ENCODE measurements at places on chromosomes 7 and 10. TPM values are rescaled to one million over a fixed set of nuclear protein-coding genes. Genes with fewer than 3 reads are reported as not detected.

The CRHR2 gene
- not detected for total RNA-seq

GRCh38 chr10:103928784-103929183, 10.8 kb upstream of the STN1 start:
- DNase-seq: no peak
- no peak overlapping the region for H3K27ac ChIP-seq
- no peaks in the 10 kb centered on the region for H3K36me3 ChIP-seq

- H3K4me3 ChIP-seq: peak overlapping the region; percentile 99
- peaks cover 32% of the 10 kb centered on the region for H3K4me1 ChIP-seq
- peak overlapping the region; percentile 99 for H3K27ac ChIP-seq
- H3K27me3 ChIP-seq: no peaks in the 10 kb centered on the region
- peaks cover 21% of the 10 kb centered on the region for H3K36me3 ChIP-seq
Measured at GRCh38 chr10:73247509-73248258, 629 bp upstream of the DNAJC9 start.

DNA sequence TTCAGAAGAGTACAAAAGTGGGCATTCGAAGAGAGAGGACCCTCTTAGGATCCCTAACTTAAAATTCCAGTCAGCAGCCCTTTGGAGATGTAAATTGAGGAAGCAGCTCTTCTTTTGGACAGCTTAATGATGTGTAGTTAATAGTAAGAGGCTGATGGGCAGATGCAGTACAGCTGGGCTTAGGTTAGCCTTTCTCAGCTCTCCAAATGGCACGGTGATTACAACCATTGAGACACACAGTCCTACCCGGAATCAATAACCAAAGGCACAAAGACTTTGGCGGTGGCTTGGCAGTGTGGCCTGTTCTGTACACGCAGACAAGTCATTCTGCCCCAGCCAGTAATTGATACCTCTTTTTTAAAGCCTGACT, 26.8 kb downstream of the GAD2 start:
- H3K27ac ChIP-seq: no peak overlapping the region
- H3K4me3 ChIP-seq: no peak overlapping the region
- H3K4me1 ChIP-seq: peaks cover 2% of the 10 kb centered on the region
- no peaks in the 10 kb centered on the region for H3K36me3 ChIP-seq
- no peak for DNase-seq
- peaks cover 4% of the 10 kb centered on the region for H3K27me3 ChIP-seq

GRCh38 chr7:38394660-38395059, 121.2 kb upstream of the TARP start:
- no peak overlapping the region for H3K27ac ChIP-seq
- H3K4me1 ChIP-seq: peaks cover 5% of the 10 kb centered on the region
- H3K27me3 ChIP-seq: no peaks in the 10 kb centered on the region
- H3K36me3 ChIP-seq: no peaks in the 10 kb centered on the region
- no peak overlapping the region for H3K4me3 ChIP-seq
- DNase-seq: no peak

DNA sequence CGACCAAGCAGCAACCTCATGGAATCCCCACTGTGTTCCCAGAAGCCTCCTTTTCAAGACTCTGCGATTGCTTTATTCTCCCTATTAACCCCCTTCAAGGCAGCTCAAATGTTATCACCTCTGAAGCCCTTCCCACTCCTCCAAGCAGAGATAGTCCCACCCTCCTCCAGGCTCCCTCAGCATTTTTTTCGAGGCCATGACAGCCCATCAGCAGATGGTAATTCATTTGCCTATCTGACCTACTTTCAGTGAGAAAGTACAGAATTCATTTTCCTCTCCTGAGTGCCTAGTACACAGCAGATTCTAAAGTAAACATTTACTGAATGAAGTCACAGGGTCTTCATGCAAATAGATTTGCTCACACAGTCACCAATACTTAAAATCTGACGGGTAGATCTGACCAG, 47.8 kb downstream of the HERPUD2 start:
- H3K36me3 ChIP-seq: peaks cover 13% of the 10 kb centered on the region
- H3K4me1 ChIP-seq: peaks cover 33% of the 10 kb centered on the region
- peak overlapping the region; percentile 73 for H3K27ac ChIP-seq
- H3K4me3 ChIP-seq: peak overlapping the region; percentile 8
- H3K27me3 ChIP-seq: no peaks in the 10 kb centered on the region

The BICC1 gene
- total RNA-seq: 4.9 TPM

- no peaks in the 10 kb centered on the region for H3K4me1 ChIP-seq
- H3K4me3 ChIP-seq: no peak overlapping the region
- H3K27ac ChIP-seq: no peak overlapping the region
- H3K27me3 ChIP-seq: peaks cover 26% of the 10 kb centered on the region
- DNase-seq: no peak
- no peaks in the 10 kb centered on the region for H3K36me3 ChIP-seq
Measured at GRCh38 chr7:128247640-128248194, 6.6 kb downstream of the LEP start.

- no peak for DNase-seq
- no peaks in the 10 kb centered on the region for H3K27me3 ChIP-seq
- no peak overlapping the region for H3K4me3 ChIP-seq
Measured at GRCh38 chr7:55178292-55178862, 159.6 kb downstream of the EGFR start.

The SEM1 gene
- 64.2 TPM for total RNA-seq

- no peaks in the 10 kb centered on the region for H3K27me3 ChIP-seq
- DNase-seq: no peak
- peak overlapping the region; percentile 29 for H3K27ac ChIP-seq
Measured at GRCh38 chr7:98187138-98187502, 24.1 kb upstream of the BHLHA15 start.

The PIK3AP1 gene
- total RNA-seq: 40.0 TPM

The NKX6-2 gene
- 43.9 TPM for total RNA-seq

DNA sequence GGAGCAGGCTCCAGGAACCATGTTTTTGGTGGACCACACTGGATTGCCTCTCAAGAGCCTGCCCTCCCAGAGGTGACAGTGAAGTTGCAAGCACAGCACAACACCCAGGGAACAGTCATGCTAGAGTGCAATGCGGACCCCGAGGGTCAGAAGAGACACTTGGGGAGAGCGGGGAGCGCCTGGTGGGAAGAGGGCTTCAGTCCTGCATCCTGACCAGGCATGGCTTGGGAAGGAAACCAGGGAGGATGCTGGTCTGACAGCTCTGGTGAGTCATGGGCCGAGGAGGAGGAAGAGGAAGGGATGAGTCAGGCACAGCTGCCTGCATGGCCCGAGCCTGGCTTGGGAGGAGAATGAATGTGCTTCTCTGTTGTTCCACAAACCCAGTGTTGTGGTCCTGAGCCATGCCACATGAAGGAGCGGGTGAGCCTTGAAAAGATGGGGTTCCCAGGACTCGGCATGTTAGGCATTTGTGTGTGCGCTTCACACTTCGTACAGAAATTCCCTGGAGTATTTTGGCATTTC, 29.5 kb upstream of the ANKRD2 start:
- no peak for DNase-seq
- H3K36me3 ChIP-seq: no peaks in the 10 kb centered on the region
- H3K27ac ChIP-seq: peak overlapping the region; percentile 58
- H3K27me3 ChIP-seq: no peaks in the 10 kb centered on the region
- H3K4me3 ChIP-seq: no peak overlapping the region
- peaks cover 2% of the 10 kb centered on the region for H3K4me1 ChIP-seq

DNA sequence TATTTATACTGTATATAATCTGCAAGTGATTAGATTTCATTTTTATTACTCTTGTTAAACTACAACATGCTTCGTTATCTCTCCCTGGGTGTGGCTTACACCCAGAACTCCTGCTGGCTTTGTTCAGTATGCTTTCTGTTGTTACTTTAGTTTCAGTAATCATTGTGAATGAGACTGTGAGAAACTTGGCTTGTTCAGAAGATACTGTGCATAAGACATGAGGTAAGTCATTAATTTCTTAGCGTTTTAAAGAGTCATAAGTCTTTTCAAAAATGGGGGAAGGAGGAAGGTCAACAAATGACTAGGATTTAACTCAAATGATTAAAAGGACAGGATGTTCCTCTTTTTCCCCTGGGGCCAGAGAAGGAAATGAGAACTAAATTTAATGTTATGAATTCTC, 11.6 kb upstream of the ADD3 start:
- DNase-seq: no peak
- no peaks in the 10 kb centered on the region for H3K27me3 ChIP-seq
- H3K27ac ChIP-seq: peak overlapping the region; percentile 78
- no peaks in the 10 kb centered on the region for H3K36me3 ChIP-seq

DNA sequence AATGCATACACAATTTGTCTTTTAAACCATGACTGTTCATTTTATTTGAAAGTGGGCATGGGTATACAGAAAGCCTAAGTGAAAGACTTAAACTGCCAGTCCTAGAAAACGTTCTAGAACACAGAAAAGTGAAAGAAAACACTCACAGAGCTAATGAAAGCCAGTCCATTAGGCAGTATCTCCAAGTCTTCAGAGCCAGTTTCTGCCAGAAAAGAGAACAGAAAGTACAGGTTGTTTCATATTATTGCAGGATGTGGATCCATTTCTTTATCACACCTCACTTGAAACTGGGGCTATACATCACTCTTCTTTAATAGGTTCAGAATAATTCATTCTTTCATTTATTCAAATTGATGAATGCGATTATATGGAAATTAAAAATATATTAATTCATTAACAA, 7.7 kb downstream of the PON1 start:
- H3K4me3 ChIP-seq: no peak overlapping the region
- no peaks in the 10 kb centered on the region for H3K27me3 ChIP-seq
- peaks cover 1% of the 10 kb centered on the region for H3K36me3 ChIP-seq

DNA sequence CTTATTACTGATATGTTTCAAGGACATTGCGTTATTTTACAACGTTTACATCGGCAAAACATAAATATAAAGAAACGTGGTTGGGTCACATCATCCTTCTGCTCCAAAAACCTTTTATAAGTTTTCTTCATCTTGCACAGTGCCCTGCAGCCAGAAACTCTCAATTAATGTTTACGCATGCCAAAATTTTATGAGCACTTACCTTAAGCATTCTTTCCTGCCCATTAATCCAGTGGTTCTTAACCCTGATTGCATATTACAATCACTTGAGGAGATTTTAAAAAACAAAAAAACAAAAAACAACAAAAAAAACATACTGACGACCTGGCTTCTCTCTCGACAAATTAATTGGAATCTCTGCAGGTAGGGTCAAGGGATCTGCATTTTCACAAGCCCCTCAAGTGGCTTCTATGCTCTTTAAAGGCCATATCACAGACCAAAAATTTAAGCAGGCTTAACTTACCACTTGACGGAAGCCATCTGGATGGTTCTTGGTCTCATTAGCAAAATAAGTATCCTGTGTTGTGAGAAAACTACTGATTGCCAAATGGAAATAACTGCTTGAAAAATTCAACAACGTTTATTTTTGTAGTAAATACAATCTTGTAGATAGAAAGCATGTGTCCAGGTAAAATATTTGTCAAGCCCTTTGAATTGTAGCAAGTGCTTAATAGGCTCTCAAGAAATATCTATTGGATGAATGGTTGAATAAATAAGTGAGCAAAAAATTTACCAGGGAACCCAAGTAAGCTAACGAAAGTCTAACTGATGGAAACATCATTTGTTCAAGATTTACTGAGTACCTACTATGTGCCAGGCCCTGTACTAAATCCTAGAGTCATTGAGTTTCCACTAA, 30.9 kb upstream of the SLC16A12 start:
- peaks cover 32% of the 10 kb centered on the region for H3K4me1 ChIP-seq
- H3K27ac ChIP-seq: no peak overlapping the region
- no peaks in the 10 kb centered on the region for H3K27me3 ChIP-seq
- no peak for DNase-seq

DNA sequence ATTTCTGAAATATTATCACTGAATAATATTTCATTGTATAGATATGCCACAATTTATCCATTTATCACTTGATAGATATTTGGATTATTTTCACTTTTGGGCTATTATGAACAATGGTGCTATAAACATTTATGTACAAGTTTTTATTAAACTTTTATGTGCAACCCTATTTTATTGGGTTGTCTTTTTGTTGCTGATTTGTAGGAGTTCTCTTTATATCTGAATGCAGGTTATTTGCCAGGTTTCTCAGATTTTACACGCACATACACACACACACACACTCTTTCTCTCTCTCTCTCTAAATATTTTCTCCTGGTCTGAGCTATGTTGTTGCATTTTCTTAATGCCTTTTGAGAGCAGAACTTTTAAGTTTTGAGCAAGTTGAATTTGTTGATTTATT, 36.2 kb downstream of the ADK start:
- H3K36me3 ChIP-seq: no peaks in the 10 kb centered on the region
- H3K27me3 ChIP-seq: no peaks in the 10 kb centered on the region
- H3K27ac ChIP-seq: no peak overlapping the region
- DNase-seq: no peak
- no peak overlapping the region for H3K4me3 ChIP-seq

DNA sequence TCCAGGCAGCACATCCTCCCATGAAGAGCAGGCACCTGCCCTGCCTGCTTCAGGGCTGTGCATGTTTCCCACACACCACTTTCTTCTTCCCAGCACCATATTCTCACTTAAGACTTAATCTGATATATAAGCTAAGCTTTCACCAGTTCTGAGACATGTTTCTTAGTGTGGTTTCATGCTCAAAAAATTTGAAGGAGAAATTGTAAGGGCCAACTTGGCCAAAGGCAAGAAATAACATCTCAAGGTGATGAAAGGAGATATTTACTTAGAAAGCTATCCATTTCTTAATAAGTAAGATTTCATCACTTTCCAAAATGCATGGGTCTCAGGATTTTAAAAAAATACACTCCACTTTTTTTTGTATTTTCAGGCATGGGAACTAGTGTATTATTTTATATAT, 468.1 kb upstream of the AKR1E2 start:
- H3K4me1 ChIP-seq: peaks cover 7% of the 10 kb centered on the region
- peaks cover 7% of the 10 kb centered on the region for H3K27me3 ChIP-seq

DNA sequence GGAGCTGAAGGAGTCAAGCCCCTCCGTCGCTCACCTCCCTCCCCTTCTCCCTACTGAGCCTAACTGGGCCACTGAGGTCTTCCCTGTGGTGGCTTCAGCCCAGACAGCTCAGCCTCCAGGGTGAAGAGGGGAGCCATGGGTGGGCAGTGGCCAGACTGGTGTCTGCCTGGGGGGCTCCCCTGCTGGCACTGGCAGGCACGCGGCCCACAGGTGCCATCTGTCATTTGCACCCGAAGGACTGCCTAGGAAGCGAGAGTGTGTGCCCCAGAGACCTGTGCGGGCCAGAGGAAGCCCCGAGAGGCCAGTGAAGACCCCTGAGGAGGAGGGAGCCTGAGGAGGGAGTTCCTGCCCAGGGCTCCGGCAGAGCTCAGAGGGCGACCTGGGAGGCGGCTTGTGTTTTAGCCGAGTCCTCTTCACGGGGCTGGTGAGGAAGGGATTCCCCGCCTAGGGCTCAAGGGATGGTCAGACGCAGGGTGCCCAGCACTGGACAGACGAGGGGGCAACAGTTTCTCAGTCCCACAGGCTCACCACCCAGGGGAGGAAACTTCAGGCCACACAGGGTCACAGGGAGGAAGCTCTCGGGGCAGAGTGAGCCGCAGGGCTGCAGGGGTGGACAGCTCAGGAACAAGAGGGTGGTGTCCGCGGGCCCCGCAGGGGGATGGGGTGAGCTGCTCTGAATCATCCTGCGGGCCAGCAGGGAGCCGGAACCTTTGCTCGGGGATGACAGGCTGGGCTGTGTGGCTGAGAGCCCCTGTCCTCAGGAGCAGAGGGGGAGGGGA, 76.2 kb upstream of the PPP2R2D start:
- H3K36me3 ChIP-seq: no peaks in the 10 kb centered on the region

All from progenitor cell of endocrine pancreas (in vitro differentiated cells).